LHCN-M2 (cell line): ENCODE measurements at places on chromosomes 11 and 22.

DNA sequence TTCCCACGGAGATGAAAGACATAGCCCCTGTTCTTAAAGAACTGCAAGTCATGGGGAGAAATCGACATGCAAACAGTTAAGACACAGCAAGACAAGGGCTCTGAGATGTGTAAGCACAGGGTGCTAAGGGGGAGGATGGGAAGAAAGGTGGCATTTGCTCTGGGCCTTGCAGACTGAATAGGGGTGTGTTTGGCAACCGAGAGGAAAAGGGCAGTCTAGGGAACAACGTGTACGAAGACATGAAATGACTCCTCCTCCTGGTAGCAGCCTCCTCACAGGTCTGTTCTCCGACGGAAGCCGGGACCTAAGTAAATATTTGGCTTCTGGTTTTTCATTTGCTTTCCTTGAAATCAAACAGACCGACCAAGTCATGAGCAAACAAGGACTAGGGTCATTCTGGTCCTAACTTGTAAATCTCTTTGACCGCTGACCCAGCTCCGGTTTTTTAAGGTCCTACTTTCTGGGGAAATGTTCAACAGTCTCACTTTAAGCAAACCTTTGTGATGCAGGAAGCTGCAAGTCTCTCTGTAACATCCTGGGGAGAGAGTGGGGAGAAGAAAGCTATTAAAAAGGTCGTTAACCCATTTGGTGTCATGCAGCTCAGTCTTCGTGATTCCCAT is 19.7 kb downstream of the NNMT start:
- no peak for DNase-seq

- DNase-seq, result no peak
Observed at GRCh38 chr11:12393691-12394090, 16.3 kb downstream of the PARVA start.

- DNase-seq, result no peak
Observed at GRCh38 chr11:42709216-42709615, 602.6 kb upstream of the API5 start.

DNA sequence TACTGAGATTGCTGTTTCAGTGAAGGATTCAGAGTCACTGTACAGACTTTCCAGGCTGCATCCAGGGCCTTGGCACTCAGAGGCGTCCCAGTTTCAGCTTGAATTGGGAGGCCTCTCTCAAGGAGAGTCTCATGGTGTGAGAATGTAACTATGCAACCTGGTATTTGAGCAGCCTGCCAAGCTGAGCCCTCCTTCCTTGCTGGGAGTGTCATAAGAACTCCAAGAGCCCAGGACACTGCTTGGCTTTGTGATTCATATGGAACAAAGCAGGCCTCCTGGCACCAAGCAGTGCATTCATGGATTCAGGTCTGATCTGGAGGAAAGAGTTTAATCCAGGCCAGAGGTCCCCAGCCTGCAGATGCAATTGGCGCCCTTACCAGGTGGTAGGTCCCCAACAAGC is 171.7 kb downstream of the DBX1 start:
- peak; percentile 36 for DNase-seq

GRCh38 chr11:103700622-103701021 is 335.8 kb upstream of the DDI1 start:
- peak; percentile 31 for DNase-seq

GRCh38 chr22:35424081-35424480 is 24.1 kb downstream of the MCM5 start:
- no peak for DNase-seq

- peak; percentile 40 for DNase-seq
Observed at GRCh38 chr11:71988050-71988449, 10.7 kb upstream of the IL18BP start.

DNA sequence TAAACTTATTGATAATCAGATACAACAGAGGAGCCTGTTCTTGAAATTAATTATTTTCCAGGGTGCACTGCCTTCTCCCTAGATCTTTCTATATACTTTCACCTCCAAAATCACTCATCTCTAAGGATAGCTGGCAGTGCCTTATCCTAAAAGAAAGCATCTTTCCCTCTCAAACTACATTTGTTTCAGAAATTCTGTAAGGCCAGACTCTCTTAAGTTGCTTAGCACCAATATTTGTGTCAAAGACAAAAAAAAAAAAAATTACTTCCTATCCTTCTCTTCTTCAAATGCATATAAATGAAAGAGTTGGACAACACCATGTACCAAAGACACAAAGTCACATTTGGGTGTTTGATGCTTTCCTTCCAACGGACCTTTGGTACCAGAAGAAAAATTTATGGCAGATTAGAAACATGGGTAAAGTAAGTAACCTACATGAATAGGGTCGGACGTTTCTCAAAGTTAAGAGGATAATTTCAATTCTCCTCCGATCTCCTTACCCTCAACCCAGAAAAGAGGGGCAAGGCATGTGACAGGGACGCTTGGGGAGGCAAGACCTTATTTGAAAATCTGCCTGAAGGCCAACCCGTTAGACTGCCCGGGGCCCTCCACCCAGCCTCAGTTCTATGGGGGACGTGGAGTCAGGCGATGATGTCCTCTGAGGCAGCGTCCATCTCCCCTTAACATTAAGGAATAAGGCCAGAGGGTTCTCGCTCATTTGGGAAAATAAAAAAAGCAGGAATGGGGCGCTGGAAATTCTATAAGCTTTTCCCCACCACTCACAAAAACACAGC is 66.3 kb downstream of the ETS1 start:
- no peak for DNase-seq

- DNase-seq, result no peak
Observed at GRCh38 chr11:44873537-44873936, 77.1 kb downstream of the TP53I11 start.

DNA sequence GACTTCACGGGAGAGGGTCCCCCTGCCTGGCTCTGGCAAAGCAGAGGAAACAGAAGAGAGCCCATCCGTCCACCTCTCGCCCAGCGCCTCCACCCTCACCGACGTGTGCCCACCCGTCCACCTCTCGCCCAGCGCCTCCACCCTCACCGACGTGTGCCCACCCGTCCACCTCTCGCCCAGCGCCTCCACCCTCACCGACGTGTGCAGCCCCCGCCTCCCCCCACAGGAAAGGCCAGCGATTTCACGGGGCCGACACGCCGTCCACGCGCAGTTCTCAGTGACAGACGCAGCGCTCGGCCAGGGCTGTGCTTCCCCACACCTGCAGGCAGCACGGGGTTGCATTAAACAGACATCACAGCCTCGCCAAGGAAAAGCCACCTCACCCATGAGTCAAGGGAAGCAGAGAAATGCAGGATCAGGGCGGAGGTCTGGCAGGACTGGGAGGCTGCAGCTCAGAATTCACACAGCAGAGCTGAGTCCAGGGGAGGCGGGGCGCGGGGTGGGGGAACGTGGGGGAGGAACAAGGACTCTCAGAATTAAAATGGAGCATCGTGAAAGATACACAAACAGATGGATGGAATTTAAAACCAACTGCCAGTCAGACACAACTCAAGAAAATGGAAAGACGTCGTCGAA is 377.7 kb downstream of the BRD1 start:
- no peak for DNase-seq
